ENCODE measurements at places on chromosomes 6 and 20. TPM values are rescaled to one million over a fixed set of nuclear protein-coding genes. Genes with fewer than 3 reads are reported as not detected.

Gene BNIP5
- not detected for total RNA-seq

Gene NNAT
- total RNA-seq, result not detected

Gene WFDC12
- total RNA-seq, result not detected

Gene MLIP
- total RNA-seq, result not detected

Gene ERVFRD-1
- not detected for total RNA-seq

Gene HLA-DRB1
- total RNA-seq, result not detected

Gene PHACTR1
- 7.8 TPM for total RNA-seq

Gene IL17A
- total RNA-seq, result not detected

Gene FRS3
- 1.5 TPM for total RNA-seq

Gene KCNK16
- total RNA-seq, result not detected

Gene TBC1D32
- total RNA-seq, result 1.9 TPM

Gene ZNF165
- total RNA-seq, result 0.43 TPM

Gene CGA
- 0.13 TPM for total RNA-seq

Gene MAPK13
- total RNA-seq, result 0.60 TPM

Gene GPR6
- not detected for total RNA-seq

Gene VWA7
- 0.77 TPM for total RNA-seq

Gene RSPH4A
- total RNA-seq, result 0.27 TPM

Gene PSMB9
- total RNA-seq, result 16.5 TPM

Gene ULBP3
- 18.3 TPM for total RNA-seq

Gene GJA1
- not detected for total RNA-seq

Gene RNF5
- 44.9 TPM for total RNA-seq

Gene OPRM1
- not detected for total RNA-seq

Gene ASIP
- total RNA-seq, result not detected

Gene IRF4
- not detected for total RNA-seq

Gene SGK2
- not detected for total RNA-seq

Gene ZNF311
- total RNA-seq, result 0.40 TPM

Gene COX4I2
- not detected for total RNA-seq

Measured in HT1080 (cell line).